Suprapubic skin (tissue), 4 donors: ENCODE measurements at places on chromosomes 7 and 10. TPM values are rescaled to one million over a fixed set of nuclear protein-coding genes. Genes with fewer than 3 reads are reported as not detected.

Gene MAT1A
- 13.3 TPM for total RNA-seq

GRCh38 chr10:109880886-109881768, 42.2 kb downstream of the XPNPEP1 start:
- no peak for DNase-seq
- no peak overlapping the region for H3K4me3 ChIP-seq
- no peak overlapping the region for H3K27ac ChIP-seq

- DNase-seq, result no peak
- H3K36me3 ChIP-seq, result no peaks in the 10 kb centered on the region
- peak overlapping the region; percentile 64 for H3K4me3 ChIP-seq
- no peaks in the 10 kb centered on the region for H3K27me3 ChIP-seq
- H3K4me1 ChIP-seq, result peaks cover 52% of the 10 kb centered on the region
Measured at GRCh38 chr10:75430000-75430763, 1.2 kb upstream of the LRMDA start.

Gene FBXO24
- 0.47 TPM for total RNA-seq

Gene COPG2
- total RNA-seq, result 24.8 TPM

DNA sequence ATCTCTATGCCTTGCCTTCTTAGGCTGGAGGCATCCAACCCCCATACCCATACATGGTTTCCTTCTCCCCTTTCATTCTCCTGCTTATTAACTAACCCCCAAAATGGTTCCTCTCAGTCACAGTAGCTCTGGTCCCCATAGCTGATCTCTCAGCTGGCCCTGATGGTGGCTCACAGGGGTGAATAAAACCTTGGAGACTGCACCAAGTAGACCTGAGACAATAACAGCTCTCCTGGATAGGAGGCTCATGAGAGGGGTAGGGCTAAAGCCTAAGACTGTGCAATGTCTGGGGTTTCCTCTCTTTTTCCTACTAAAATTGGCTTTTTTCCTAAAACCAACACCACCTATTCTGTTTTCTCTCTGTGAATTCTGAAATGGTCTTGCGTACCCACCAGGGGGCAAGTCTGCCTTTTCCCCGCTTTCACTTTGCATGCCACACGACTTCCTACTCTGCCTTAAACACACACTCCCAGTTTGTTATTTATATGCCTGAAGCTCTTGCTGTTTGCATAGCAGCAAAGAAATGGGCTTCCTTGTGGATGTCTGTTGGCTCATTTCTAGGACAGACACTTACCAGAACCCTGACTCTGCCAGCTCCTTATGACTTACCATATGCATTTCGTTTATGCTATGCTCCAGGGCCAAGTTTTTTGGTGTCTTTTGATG, 18.4 kb upstream of the PON1 start:
- no peak overlapping the region for H3K27ac ChIP-seq
- no peak overlapping the region for H3K4me3 ChIP-seq
- H3K4me1 ChIP-seq, result no peaks in the 10 kb centered on the region
- no peak for DNase-seq
- no peaks in the 10 kb centered on the region for H3K27me3 ChIP-seq
- no peaks in the 10 kb centered on the region for H3K36me3 ChIP-seq

GRCh38 chr10:52729271-52730104, 43.1 kb downstream of the MBL2 start:
- H3K4me3 ChIP-seq, result no peak overlapping the region
- H3K36me3 ChIP-seq, result no peaks in the 10 kb centered on the region
- DNase-seq, result no peak
- no peak overlapping the region for H3K27ac ChIP-seq
- no peaks in the 10 kb centered on the region for H3K27me3 ChIP-seq

DNA sequence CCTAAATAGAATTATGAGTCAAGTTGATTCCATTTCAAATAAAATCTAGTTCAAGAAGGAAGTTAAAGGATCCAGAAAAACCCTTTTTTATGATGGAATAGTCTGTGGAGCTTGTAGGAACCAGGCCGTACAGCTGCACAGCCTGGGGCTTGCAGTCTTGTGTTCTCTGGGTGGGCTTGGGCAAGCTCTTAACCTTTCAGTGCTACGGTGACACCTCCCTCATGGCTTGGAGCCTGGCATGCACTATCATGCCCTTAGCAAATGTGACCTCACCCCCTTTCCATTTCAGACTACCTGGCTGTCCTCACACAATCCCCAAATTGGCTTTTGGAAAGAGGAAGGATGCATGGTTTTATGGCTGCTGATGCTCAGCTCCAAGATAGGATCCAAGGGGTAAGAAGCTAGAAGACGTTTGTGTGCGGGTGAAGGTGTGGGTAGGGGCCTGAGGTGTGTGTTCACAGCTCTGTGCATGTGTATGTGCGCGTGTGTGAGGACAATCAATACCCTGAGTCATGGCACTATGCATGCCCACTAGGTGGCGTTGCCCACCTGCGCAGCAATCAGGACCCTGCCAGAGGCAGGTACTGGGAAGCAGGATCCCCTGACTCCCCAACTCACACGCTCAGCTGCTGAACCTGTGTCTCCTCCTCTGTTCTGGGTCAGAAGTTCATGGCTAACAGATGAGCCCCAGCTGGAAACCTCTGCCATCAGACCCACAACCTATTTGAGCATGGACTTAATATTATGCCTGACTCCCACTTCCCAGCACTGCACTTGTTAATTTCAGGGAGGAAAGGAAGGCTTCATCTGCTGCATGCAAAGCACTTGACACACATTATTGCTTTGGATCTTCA, 113.4 kb downstream of the PTPN20 start:
- no peak overlapping the region for H3K4me3 ChIP-seq
- peaks cover 3% of the 10 kb centered on the region for H3K4me1 ChIP-seq
- no peaks in the 10 kb centered on the region for H3K36me3 ChIP-seq
- no peak overlapping the region for H3K27ac ChIP-seq

Gene LRMDA
- 0.10 TPM for total RNA-seq

GRCh38 chr10:104036069-104036384, 49.7 kb downstream of the COL17A1 start:
- H3K36me3 ChIP-seq, result peaks cover 32% of the 10 kb centered on the region
- H3K4me1 ChIP-seq, result no peaks in the 10 kb centered on the region
- H3K27me3 ChIP-seq, result no peaks in the 10 kb centered on the region
- no peak overlapping the region for H3K27ac ChIP-seq
- no peak for DNase-seq

DNA sequence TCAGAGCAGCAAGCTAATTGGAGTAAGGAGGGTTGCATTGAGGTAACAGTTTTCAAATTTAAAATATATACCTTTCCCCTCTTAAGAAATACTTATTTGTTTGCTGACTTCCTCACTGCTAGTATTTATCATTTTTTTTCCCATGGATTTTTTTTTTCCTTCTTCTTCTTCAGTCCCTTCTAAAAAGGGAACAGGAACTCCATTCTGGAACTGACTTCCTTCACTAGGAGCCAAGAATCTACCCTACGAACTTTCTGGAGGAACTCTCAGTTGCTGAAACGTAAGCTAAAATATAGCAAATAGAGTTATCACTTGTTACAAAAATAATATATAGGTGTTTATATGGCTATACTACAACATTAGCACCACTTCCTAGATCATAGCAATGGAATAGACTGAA, 95.4 kb downstream of the HGF start:
- no peaks in the 10 kb centered on the region for H3K4me1 ChIP-seq
- no peak overlapping the region for H3K27ac ChIP-seq
- H3K27me3 ChIP-seq, result no peaks in the 10 kb centered on the region
- H3K36me3 ChIP-seq, result no peaks in the 10 kb centered on the region

DNA sequence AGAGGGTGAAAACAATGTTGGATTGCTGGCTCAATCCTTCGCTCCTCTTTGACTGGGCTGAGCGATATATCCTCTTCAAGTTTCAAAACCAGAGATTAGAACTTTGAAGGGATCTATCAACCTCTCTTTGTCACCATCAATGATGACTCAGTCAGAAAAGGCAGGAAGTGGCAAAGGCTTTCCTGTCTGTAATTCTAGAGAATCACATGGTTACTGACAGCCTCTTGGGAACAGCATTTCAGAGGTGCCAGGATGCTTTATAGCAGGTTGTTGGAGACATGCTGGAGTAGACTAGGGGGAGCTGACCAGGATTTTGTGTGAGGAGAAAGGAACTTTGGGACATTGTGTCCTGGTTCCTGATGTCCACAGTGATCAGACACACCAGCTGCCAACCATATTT, 81.3 kb downstream of the PRKCQ start:
- H3K36me3 ChIP-seq, result no peaks in the 10 kb centered on the region
- H3K4me1 ChIP-seq, result no peaks in the 10 kb centered on the region
- H3K4me3 ChIP-seq, result no peak overlapping the region
- DNase-seq, result no peak
- H3K27ac ChIP-seq, result no peak overlapping the region

GRCh38 chr10:50540826-50541122, 83.0 kb downstream of the SGMS1 start:
- H3K4me1 ChIP-seq, result peaks cover 37% of the 10 kb centered on the region
- H3K36me3 ChIP-seq, result no peaks in the 10 kb centered on the region
- DNase-seq, result no peak
- H3K4me3 ChIP-seq, result no peak overlapping the region
- H3K27me3 ChIP-seq, result no peaks in the 10 kb centered on the region

DNA sequence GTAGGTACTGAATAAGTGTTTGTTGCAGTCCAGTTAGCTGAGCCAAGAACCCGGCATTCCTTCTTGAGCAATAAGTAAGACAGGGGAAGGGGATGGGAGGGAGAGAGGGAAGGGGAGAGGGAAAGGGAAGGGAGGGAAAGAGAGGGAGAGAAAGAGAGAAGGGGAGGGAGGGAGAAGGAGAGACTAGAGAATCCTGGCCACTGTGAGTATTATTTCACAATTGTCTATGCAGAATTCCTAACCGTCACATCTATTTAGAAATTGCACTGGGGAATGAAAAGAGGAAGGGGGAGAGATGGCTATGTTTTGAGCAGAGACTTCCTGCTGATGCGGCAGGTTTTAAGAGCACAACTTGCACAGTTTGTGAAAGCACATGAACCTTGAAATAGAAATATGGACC, 251.4 kb upstream of the ZMIZ1 start:
- H3K4me1 ChIP-seq, result peaks cover 7% of the 10 kb centered on the region
- no peaks in the 10 kb centered on the region for H3K36me3 ChIP-seq
- no peaks in the 10 kb centered on the region for H3K27me3 ChIP-seq
- H3K27ac ChIP-seq, result no peak overlapping the region
- no peak for DNase-seq

DNA sequence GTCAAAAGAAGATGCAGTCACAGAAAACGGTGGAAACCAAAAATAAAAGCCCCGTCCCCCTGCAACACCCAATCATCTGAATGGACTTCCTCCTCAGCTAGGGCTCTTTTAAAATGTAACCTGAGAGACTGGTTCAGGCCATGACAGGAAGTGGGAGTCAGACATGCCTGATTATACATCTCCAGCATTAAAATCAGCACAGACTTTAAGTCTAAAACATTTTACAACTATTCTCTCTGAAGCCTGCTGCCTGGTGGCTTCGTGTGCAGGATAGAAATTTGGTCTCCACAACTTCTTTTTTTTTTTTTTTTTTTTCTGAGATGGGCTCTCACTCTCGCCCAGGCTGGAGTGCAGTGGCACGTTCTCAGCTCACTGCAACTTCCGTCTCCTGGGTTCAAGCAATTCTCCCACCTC, 30.3 kb downstream of the HACD1 start:
- no peaks in the 10 kb centered on the region for H3K27me3 ChIP-seq
- H3K36me3 ChIP-seq, result no peaks in the 10 kb centered on the region
- H3K4me1 ChIP-seq, result no peaks in the 10 kb centered on the region
- H3K27ac ChIP-seq, result no peak overlapping the region

GRCh38 chr10:6299234-6299633, 96.5 kb downstream of the PFKFB3 start:
- no peaks in the 10 kb centered on the region for H3K27me3 ChIP-seq
- peaks cover 42% of the 10 kb centered on the region for H3K4me1 ChIP-seq
- no peak overlapping the region for H3K4me3 ChIP-seq
